ENCODE measurements at places on chromosomes 5 and 9.
A peak's percentile ranks its signal among the peaks of the same experiment; 100 is the strongest.

DNA sequence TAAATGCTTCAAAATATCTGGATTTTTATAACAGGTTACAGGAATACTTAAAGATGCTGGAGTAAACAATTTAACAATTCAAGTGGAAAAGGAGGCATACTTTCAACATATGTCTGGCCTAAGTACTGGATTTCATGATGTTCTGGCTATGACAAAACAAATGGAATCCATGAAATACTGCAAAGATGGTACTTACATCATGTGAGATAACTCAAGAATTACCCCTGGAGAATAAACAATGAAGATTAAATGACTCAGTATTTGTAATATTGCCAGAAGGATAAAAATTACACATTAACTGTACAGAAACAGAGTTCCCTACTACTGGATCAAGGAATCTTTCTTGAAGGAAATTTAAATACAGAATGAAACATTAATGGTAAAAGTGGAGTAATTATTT, 35.6 kb downstream of the SLC30A5 start:
- DNase-seq: no peak

DNA sequence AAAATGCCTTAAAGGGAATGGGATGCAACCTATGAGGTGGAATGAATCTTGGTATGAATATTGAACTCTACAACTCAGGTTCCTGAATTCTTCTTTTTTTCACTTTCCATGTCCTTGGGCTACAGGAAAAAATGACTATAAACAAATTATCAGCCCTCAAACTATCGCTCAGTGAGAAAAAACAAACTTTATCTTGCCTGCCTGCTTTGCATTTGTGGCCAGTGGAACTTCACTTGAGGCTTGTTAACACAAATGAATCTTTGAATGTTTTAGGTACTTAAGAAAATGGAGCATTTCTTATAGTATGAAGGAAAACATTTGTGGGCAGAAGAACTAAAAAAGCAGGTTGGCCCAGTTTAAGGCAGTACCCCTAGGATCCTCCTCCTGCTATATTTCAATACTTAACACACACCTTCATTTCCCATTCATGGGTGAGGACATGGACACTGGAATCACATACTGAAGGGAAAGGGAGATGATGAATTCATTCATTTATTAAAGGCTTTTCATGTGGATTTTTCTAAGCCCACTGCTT, 34.1 kb downstream of the ELOVL7 start:
- no peak for DNase-seq

- no peak for DNase-seq
These were observed 6.6 kb upstream of the CNOT6 start for GRCh38 chr5:180487556-180487955.

DNA sequence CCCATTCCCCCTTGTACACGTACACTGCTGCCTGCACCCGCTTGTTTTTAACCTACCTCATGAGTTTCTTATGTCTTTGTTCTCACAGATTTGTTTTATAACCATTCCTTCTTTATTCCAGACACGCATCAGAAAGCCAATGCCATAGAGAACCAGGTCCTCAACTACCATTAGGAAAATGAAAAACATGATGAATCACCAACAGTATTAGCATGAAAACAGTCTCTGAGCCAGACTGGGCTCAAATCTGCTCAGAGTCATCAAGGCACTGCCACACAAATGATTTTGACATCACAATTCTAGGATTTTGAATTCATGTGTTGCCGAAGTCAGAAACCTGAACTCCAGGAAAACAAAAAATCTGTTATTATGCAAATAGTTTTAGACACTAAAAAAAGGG, 394.1 kb upstream of the GRIA1 start:
- no peak for DNase-seq

GRCh38 chr5:170569101-170569500, 65.3 kb downstream of the KCNIP1 start:
- DNase-seq: no peak

DNA sequence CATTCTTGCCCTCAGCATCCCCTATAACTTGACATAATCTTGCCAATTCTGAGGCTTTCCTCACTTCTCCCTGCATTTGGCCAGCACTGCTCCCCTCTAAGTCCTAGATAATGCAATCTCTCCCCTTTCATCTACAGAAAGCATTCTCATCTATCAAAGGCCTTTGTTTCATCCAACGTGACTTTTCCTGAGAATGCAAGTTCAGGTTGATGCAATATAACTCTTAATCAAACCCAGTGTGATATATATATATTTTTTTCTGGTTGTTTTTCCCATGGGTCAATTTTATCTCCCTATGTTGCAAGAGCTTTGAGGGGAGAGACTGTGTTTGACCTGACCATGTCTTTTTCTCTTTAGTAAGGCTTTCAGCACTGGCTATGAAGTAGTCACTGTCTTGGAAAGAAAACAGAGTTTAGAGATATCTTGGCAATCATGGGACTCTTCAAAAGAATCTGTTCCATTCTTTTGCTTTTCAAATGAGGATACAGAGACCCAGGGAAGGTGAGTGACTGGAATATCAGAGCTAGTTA, 268.6 kb downstream of the TRPM3 start:
- no peak for DNase-seq

- no peak for DNase-seq
These were observed 12.1 kb downstream of the CXCL14 start for GRCh38 chr5:135566422-135567400.

DNA sequence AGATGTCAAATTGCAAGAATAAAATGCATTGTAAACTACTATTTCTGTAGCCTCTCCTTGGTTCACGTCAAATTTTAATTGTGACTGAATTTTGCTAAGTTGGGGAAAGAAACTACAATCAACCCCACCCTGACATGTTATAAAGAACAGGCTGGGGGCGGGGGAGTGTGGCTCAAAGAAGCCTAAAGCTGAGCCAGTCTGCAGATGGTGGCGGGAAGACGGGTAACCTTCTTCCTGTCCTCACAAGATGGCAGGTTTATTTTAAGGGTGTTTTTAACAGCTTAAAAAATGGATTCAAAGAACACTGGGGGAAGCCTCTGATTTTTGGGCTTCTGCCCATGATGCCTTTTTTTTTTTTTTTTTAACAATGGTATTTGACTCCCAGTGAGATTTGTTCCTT, 68.5 kb upstream of the MELK start:
- DNase-seq: no peak

DNA sequence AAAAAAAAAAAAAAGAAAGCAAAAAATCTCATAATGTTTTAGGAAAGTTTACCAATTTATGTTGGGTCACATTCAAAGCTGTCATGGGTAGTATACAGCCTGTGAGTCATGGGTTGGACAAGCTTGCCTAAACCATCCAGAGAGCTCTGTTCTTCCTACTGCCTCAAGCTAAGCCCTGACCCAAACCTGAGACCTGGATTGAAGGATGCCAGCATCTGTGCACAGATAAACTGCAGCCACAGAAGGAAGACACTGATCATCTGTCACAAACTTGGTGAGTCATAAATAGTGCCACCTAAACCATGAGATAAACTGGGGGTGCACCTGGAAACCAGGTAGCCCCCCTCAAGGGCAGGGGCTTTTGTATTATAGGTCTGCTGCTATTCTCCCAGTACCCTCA, 31.0 kb downstream of the CSF2 start:
- no peak for DNase-seq

DNA sequence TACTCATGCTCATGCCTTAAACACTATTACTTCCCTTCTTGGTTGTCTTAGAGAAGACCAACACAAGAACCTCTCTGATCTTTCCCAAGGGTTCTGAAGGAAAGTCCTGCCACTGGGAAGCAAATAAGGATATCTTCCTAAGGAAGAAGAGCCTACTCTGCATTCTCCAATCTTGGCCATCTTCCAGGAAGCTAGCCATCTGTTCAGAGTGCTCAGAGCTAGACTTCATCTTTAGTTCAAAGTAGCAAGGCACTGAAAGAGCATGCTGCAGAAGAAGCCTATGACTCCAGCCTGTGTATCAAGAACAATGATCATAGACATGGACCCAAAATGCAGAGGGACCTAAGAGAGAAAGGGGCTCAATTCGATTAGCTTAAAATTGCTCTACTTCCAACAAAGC, 114.7 kb downstream of the KIAA0825 start:
- no peak for DNase-seq

- DNase-seq: peak; percentile 49
These were observed 4.8 kb upstream of the SARDH start for GRCh38 chr9:133742849-133743444.

DNA sequence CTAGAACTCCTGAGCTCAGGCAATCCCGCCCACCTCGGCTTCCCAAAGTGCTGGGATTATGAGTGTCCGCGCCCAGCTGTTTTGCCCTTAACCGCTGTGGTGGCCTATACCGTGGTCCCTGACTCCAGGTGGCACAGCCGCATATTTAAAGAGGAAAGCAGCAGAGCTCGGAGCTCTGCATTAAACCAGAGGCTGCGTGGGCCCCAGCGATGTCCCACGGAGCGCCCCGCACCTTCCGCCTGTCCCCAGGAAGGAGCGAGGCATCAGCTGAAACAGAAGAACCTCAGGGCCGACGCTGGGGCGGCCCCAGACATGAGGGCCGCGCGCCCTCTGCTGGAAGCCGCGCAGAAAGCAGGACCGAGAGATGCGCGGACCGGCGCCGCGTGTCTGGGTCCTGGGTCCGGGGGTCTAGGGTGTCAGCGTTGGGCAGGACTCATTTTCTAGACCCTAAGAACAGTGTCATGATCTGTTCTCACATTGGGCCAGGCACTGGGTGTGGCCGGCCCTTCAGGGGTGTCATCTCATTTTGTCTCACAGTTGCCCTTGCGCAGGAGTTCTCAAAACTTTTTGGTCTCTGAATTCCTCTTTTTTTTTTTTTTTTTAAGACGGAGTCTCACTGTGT, 37.7 kb downstream of the LAMC3 start:
- DNase-seq: no peak

DNA sequence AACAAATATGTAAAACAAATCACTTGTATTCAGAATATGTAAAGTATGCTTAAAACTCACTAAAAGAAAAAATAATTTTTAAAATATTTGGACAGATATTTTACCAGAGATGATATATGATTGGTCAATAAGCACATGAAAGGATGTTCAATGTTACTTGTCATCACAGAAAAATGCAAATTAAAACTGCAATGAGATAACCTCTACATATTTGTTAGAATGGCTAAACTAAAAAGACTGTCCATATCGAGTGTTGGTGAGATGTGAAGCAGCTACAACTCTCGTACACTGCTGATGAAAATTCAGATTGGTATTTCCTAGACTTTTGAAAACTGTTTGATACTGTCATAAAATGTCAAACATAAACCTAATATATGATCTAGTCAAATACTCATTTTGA, 685.1 kb downstream of the DTWD2 start:
- no peak for DNase-seq

- DNase-seq: no peak
These were observed 887.0 kb downstream of the NR2F1-AS1 start for GRCh38 chr5:92694067-92694466.

DNA sequence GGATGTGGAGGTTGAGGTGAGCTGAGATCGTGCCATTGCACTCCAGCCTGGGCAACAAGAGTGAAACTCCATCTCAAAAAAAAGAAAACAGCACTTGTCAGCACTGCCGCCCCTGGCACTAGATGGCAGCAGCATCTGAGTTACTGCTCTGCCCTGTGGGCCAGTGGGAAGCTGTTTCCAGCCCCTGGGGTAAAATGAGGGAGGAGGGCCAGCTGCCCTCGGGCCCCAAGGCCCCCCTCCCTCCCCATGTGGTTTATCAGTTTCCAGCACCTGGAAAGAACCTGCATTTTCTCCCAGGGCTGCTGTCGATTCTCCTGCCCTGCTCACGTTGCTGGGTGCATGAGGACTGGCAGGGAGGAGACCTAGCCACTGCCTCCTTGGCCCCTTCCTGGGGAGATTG, 13.2 kb upstream of the CEL start:
- DNase-seq: no peak

DNA sequence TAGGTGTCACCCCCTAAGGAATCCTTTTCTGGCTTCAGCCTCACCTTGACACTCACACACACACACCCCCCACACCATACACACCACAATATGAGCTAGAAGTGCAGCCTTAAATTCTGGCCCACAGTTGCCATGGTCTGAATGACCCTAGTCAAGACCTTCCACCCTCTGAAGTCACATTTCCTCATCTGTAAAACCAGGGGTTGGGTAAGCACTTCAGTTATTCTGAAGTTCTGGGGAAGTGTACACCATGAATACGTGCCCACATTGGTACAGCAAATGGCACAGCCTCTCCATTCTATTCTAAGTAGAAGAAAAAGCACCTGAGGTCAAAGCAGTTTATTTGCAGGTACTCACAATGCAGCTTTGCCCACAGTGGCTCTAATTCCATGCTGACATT, 372.8 kb upstream of the KLF4 start:
- DNase-seq: no peak

GRCh38 chr5:50752800-50753199, 86.4 kb downstream of the PARP8 start:
- DNase-seq: no peak

DNA sequence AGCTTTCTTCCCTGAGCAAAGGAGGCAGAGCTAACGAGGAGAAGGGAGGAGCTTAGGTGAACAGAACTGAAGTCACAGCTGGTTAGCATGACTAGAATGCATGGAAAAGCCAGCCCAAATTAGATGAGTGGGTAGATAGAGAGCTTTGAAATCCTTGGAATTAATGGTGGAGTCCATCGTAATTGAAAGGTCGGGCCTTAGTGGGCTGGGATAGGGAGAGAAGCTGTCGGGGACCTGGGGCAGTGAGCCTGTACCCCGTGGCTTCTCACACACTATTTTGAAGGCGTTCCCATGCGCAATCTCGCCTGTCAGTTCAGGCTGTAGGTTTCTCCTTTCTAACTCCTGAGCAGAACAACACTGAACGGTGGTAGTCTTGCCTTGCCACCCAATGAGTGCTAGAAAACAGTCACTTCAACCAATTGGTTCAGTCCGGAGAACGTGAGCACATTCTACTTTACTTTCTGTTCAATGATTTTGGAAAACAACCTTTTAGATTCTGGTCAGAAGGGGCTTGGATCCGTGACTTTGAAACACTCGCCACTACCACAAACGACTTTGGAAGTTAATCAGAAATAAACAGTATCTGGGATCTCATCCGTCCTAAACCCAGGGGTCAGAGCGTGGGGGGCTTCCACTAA, 655 bp upstream of the RAI14 start:
- DNase-seq: no peak
